ENCODE measurements at places on chromosomes 7 and 10. TPM values are rescaled to one million over a fixed set of nuclear protein-coding genes. Genes with fewer than 3 reads are reported as not detected.

- no peak for ATAC-seq
Observed at GRCh38 chr7:154795014-154795413, 207.9 kb downstream of the PAXIP1 start.

DNA sequence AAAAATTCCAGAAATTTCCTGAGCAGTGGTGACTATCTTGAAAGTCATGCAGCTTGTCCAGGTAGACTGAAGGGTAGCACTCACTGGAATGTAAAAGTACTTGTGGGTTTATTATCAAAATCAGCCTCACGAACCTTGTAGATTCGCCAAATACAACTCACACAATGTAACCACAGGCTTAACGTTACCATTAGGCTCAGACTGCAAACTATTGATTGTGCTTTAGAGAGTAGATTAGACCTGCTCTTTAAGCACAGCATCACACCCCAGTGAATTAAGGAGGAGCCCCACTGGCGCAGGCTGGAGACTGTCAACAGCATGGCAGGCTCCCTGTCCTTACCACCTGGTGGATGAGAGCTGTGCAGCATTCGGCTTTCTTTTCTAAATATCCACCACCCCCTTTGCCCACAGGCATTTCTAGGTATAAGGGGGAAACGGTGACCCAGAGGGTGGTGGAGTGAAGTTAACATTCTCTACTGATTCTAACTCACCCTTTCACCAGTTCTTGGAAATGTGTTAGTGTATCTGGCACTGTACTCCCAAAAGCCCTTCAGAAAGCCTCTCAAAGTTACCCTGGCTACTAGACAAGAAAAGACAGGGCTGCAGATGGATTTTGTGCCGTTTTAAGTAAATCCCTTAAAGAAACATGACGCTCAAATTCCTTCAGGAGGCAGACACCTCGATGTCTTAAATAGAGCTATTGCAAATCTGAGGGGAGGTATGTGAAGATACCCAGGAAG, 56.6 kb downstream of the GSDME start:
- no peak for ATAC-seq

DNA sequence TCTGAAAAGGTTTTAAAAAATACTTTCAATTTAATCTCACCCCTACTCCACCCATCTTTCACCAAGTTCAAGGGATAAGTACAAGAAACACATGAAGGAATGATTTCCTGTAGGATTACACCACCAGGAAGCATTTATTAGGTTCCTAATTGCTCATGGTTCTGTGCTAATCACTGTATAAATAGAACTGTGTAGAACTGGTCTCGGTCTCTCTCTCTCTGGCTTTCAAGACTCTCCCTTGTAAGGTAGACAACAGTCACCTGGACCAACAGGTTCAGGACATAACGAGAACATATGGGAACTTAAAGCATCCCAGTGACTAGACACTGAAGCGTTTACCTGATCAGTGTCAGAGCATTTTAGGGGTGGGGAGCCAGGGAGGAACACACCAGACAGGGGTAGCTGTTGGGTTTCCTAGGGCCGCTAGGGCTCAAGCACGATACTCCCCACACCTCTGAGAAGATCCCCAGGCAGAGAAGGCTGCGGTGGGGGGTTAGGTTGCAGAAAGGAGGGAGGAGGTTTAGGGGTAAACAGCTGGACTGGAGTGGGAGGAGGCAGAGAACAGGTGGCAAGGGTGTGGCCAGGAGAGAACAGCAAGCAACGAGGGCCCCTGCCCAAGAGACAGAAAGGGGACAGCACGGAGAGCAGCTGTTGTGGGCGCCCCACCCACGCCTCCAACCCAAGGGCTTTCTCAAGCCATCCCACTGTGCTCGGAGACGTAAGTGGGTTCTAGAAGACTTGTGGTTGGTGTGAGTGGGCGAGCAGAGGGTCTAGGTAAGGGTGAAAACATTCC, 52.5 kb upstream of the USP6NL start:
- no peak for ATAC-seq

GRCh38 chr10:59587756-59588140, 121.9 kb downstream of the SLC16A9 start:
- no peak for ATAC-seq

DNA sequence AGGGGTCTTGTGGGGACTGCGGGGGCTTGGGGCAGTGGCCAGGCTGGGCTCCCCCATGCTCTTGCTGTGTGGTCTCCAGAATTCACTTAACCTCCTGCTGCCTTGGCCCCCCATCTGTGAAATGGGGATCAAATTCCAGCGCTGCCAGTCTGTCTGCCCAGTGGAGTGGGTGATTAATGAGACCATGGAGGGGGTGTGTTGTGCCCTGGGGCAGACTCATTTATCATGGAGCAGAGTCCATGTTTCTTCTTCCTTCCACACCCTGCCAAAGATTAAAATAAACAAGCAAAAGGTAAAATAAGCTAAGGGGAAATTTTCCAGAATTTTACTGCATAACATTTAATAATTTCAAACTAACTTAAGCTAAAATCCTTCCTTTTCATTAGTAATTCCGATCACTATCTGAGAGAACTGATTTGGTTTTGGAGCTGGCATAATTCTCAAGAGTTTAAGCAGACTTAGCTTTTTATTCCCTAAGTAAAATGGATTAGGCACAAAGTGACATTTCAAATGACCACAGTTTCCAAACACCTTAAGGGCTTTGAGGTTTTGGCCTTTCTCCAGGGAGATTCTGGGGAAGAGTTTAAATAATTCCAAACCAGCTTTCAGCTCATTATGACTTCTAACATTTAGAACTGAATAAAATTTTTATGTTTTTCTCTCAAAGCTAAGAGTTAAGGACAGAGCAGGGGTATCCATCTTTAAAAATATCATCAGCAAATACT, 211.9 kb downstream of the CXCL12 start:
- no peak for ATAC-seq

- ATAC-seq: no peak
Observed at GRCh38 chr7:131525820-131526219, 30.6 kb downstream of the PODXL start.

GRCh38 chr10:97047083-97047736, 138.5 kb downstream of the SLIT1 start:
- no peak for ATAC-seq

DNA sequence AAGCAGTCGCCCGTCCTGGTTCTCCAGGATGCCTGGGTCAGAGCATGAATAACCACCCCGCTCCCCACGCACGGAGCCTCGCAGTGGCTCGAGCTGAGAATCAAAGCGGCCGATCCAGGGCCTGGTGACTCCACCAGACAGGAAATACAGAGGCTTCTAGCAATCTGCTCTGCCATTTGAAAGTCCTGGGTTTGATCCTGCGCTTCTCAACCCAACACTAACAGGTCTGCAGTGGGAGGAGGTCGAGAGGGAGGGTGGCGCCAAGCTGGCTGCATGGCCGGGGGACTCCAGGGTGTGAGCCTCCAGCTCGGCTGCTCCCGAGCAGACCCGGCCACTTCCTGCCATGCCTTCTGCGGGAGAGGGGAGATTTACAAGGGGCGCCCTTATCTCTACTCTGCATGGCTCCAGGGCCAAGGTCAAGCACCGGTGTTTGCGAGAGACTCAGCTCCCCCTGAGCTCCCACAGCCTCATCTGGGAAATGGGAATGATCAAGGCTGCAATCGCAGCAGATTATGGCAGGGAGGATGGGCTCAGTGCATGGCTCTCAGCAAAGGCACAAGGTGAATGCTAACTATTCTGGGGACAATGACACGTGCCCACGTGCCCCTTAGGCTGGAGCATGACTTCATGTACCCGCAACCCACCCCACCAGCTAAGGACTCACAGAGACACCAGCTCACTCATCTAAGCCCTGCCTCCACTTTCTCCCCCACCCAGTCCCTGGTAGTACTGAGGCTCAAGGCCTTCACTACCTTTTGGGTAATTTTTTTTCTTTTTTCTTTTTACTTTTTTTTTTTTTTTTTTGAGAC, 73.9 kb upstream of the TNRC18 start:
- ATAC-seq: no peak

GRCh38 chr10:8752146-8752843, 697.8 kb downstream of the GATA3 start:
- ATAC-seq: no peak

GRCh38 chr7:158975526-158976467, 119.4 kb downstream of the DYNC2I1 start:
- ATAC-seq: no peak

- no peak for ATAC-seq
Observed at GRCh38 chr7:28078036-28078901, 102.3 kb downstream of the JAZF1 start.

DNA sequence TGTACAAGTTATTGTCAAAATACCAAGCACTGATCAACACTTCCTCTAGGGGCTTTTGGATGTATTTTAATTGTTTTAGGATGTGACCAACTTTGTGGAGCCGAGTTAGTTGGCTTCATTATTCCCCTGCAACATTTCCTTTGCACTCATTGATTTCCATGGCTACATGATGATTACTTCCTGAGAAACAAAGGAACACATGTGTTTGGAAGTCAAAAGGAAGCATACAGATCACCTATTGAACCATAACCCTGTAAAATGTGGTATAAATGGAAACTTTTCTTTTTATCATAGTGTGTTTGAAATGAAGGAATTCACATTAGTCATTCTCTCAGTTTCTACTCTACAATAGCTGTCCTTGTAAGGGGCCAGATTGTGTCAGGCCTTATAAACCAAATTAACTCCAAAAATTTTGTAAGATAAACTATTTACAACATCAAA, 32.2 kb upstream of the EXOC6 start:
- peak; percentile 75 for ATAC-seq

DNA sequence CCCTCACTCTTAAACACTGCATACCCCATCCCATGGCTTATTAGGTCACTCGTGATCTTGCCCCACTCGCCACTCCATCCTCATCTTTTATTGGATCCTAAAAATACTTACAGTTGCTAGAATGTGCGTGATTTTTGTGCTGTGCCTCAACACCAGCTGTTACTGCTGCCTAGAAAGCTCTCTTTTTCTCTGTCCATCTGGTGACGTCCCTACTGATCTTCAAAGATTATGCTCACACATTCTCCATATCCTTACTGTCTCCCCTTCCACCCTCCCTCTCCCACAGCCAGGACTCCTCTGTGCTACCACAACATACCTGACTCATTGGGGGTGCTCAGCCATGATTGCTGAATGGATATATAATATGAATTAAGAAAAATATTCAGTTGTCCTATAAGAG, 42.0 kb downstream of the CDK6 start:
- no peak for ATAC-seq

DNA sequence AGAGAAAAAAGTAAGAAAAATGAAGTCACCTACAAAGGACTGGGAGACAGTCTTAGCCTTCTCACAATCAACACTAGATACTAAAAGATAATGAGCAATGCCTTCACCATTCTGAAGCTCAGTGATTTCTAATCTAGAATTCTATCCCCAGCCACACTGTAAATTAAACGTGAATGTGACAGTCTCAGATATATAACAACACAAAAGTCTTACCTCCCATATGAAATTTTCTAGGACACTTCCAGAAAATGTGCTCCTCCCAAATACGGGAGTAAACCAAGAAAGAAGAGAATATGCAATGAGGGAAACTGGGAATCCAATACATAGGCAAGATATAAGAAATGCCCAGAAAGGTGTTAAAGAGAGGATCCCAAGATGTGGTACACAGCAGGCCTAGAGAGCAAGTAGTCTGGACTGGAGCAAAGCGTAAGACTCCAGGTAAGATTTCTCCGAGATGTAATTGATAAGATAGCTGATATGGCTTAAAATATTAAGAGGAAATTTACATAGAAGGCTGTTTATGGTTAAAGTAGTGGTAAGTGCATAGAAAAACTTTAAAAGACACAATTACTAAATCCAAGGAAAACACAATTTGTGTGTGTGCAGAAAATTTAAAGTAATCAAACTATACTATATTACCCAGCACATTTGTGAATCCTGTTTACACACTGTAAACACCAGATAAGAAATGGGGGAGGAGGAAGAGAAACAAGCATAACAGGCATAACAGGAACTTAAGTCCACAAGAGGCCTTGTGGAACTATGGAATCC, 44.1 kb downstream of the SGMS1 start:
- no peak for ATAC-seq

DNA sequence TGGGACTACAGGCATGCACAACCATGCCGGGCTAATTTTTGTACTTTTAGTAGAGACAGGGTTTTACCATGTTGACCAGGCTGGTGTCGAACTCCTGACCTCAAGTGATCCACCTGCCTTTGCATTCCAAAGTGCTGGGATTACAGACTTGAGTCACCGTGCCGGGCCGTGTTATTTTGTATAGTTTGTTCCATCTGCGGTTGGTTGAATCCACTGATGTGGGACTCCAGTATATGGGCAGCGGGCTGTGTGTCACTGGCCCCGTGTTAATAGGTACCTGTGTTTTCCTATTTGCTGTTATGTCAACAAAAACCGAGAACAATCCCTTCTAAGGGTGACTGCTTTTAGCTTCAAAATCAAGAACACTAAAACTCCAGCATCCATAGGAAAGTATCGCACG, 297.6 kb upstream of the PITRM1 start:
- ATAC-seq: no peak

DNA sequence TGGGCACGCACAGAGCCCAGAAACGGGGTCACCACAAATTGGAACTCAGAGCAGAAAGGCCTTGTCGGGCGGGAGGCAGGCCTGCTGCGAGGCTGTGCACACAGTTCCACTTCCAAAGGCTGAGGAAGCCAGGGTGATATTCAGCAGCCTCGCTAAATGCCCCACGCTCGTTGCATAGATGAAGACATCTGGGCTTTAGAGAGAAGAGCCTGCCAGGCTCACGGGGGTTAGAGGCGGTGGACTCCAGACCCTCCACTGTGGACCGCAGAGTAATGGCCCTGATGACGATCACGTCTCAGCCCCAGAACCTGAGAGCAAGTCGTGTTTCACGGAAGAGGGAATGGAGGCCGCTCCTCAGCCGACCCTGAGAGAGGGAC, 104.2 kb downstream of the DNAJB6 start:
- ATAC-seq: no peak

DNA sequence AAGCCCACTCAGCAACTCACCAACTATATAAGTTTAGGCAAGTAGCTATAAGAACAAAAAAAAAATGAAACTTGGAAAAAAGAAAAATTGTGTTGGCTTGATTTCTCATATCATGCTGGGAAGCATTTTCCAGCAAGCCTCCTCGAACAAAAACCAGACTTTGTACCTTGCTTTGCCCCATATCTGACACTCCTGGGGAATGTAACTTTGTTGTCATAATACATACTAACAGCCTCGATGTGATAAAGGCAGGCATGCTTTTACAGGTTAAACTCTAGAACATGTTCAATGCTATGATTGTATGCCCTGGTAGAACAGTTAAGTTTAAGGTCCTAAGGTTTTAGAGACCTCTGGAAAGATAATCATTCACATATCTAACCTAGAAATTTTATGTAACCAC, 11.6 kb downstream of the CFAP43 start:
- no peak for ATAC-seq

DNA sequence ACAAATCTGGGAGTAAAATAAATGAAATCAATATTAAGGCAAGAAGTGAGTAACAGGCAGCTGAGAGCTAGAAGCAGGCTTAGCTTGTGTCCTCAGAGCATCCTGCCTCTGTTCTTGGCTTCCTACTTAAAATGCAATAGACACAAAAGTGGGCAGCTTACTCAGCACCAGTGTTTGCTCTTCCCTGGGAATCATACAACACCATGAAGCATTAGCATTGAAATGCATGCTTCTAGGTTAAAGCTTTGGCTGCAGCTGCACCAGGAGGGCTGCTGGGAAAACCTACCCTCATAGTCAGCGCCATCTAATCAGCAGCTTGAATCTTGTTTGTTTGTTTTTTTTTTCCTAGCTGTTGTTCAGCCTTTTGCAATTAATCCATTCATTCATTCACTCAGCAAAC, 104.2 kb upstream of the VWC2 start:
- ATAC-seq: no peak

ANKRD7 gene
- 2.9 TPM for total RNA-seq

INMT gene
- 140 TPM for total RNA-seq

LEP gene
- not detected for total RNA-seq

EBF3 gene
- 4.6 TPM for total RNA-seq

FRMPD2 gene
- total RNA-seq: 0.19 TPM

FEZF1 gene
- not detected for total RNA-seq

CYP3A7 gene
- not detected for total RNA-seq

PON1 gene
- total RNA-seq: not detected

ZSCAN21 gene
- 20.6 TPM for total RNA-seq
